ENCODE measurements at places on chromosomes 12 and 14.

GRCh38 chr12:7439579-7440505, 4.1 kb downstream of the CD163L1 start:
- DNase-seq = peak; percentile 6

DNA sequence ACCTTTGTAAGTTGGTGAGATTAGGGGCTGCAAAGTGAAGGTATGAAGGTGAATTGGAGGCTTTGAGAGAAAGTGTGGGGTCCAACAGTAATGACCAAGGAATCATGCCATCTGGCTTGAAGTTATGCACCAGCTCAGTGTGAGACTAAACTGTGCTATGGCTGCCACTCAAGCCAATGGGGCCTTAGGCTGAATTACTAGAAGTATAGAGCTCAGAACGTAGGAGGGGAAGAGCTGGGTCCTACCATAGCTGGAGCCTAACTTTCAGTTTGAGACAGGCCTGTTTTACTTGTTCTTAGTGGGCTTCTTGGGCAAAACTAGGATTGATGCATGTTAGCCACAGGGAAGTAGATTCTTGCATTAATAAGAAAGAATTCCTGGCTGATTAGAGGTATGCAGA, 194.0 kb downstream of the TSPAN9 start:
- no peak for DNase-seq

DNA sequence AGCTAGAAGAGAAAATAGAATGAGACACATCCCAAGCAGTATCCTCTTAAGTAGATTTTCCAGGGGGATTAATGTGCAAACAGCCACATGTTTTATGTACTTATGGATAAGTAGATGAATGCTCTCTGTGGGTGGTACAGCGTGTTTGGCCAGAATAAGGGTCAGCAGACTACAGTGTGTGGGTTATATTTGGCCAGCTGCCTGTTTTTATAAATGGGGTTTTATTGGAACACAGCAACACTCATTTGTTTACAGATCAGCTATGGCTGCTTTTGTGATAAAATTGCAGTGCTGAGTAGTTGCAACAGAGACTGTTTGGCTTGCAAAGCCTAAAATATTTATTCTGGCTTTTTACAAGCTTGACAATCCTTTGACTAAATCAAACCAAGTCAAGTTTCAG, 780.2 kb upstream of the SEL1L start:
- DNase-seq = no peak

- no peak for DNase-seq
These were observed 58.0 kb upstream of the TSPAN9 start for GRCh38 chr12:3019005-3019680.

Data from stromal cell of bone marrow (primary cell).